Naive thymus-derived CD8-positive, alpha-beta T cell (primary cell): ENCODE measurements at places on chromosomes 11 and 22. TPM values are rescaled to one million over a fixed set of nuclear protein-coding genes. Genes with fewer than 3 reads are reported as not detected.

DNA sequence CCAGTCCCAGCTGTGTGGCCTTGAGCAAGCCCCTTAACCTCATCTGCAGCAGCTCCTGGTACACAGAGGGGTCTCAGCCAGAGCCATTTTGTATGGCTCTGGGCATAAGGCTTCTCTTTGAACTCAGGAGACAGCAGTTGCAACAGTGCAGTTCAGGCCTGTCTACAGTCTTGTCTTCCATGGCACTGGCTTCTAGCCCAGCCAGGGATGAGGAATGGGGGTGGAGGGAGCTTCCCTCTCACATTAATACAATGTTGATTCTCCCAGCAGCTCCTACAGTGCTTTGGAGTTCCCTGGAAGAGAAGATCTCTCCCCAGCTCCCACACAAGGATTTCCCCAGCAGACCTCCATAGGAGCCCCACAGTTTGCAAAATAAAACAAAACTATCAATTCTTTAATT, 350.2 kb downstream of the BUD13 start:
- no peak for DNase-seq
- H3K4me1 ChIP-seq = no peaks in the 10 kb centered on the region
- H3K4me3 ChIP-seq = no peak overlapping the region
- no peak overlapping the region for H3K27ac ChIP-seq
- H3K36me3 ChIP-seq = no peaks in the 10 kb centered on the region

GRCh38 chr11:30585125-30585891, 845 bp downstream of the MPPED2 start:
- peak; percentile 16 for DNase-seq
- no peaks in the 10 kb centered on the region for H3K36me3 ChIP-seq
- no peak overlapping the region for H3K27ac ChIP-seq
- H3K4me3 ChIP-seq = peak overlapping the region; percentile 44
- H3K27me3 ChIP-seq = peaks cover 36% of the 10 kb centered on the region

GRCh38 chr11:47969401-47969800, 11.0 kb upstream of the PTPRJ start:
- no peak overlapping the region for H3K27ac ChIP-seq
- no peaks in the 10 kb centered on the region for H3K36me3 ChIP-seq
- H3K4me1 ChIP-seq = no peaks in the 10 kb centered on the region
- H3K27me3 ChIP-seq = no peaks in the 10 kb centered on the region

DNA sequence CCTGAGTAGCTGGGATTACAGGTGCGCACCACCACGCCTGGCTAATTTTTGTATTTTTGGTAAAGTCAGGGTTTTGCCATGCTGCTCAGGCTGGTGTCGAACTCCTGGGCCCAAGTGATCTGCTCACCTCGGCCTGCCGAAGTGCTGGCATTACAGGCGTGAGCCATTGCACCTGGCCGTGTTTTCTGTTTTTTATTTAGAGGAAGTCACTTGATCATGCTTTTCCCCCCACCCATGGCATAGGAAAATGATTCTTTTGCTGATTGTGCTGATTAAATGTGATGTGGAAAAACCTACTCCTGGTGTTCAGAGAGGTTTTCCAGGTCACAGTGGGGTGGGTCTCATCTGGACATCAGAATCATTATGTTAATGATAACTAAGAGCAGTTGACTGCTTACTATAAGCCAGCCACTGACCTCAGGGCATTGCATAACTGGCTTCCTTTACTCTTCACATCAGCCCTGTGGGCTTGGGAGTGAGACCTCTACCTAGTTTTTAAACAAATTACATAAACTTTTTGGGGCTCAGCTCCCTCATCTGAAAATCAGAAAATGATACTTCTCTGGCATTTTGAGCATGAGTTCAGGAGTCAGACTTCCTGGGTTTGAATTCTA, 71.0 kb downstream of the PTPRJ start:
- no peak for DNase-seq
- no peaks in the 10 kb centered on the region for H3K27me3 ChIP-seq
- no peak overlapping the region for H3K4me3 ChIP-seq
- peaks cover 58% of the 10 kb centered on the region for H3K4me1 ChIP-seq
- H3K36me3 ChIP-seq = no peaks in the 10 kb centered on the region

DNA sequence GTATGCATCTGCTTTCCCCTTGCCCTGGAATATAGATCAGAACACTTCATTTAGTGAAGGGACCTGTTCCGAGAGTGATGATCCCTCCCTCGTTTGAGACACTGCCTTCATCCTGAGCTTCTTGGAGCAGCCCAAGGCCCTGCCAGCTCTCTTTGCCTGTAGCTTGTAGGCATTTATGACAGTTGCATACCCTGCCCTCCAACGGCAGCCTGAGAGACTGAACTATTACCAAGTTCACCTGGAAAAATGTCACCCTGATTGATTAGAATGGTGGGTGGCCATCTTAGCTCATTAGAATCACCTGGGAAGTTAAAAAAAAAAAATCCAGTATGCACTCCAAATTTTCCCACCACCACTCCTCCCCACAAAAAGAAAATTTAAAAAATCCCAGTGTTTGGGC, 1.5 kb downstream of the MICAL3 start:
- H3K4me3 ChIP-seq = peak overlapping the region; percentile 57
- peaks cover 16% of the 10 kb centered on the region for H3K4me1 ChIP-seq
- H3K27me3 ChIP-seq = peaks cover 22% of the 10 kb centered on the region
- no peak overlapping the region for H3K27ac ChIP-seq
- no peak for DNase-seq

DNA sequence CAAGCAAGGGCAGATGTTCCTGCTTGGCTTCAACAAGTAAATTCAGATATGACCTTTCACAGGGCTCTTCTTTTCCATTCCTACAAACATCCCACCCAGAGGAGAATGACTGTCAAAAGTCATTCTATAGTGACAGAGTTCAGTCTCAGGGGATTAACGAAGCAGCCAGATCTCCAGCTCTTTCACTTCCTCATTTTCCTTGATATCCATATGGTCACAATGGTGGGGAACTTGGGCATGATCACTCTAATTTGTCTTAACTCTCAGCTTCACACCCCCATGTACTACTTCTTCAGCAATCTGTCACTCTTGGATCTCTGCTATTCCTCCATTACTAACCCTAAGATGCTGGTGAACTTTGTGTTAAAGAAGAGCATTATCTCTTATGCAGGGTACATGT, 15.0 kb upstream of the OR8B8 start:
- no peak overlapping the region for H3K4me3 ChIP-seq
- no peak for DNase-seq
- H3K27ac ChIP-seq = no peak overlapping the region
- H3K27me3 ChIP-seq = peaks cover 5% of the 10 kb centered on the region
- no peaks in the 10 kb centered on the region for H3K36me3 ChIP-seq

GRCh38 chr22:29689880-29690213, 30.0 kb upstream of the CABP7 start:
- peak overlapping the region; percentile 60 for H3K27ac ChIP-seq
- H3K4me1 ChIP-seq = peaks cover 3% of the 10 kb centered on the region
- peak; percentile 19 for DNase-seq
- H3K36me3 ChIP-seq = no peaks in the 10 kb centered on the region

GCAT gene
- total RNA-seq = 2.3 TPM

LMNTD2 gene
- 7.2 TPM for total RNA-seq
